ENCODE measurements at places on chromosomes 16 and 17. TPM values are rescaled to one million over a fixed set of nuclear protein-coding genes. Genes with fewer than 3 reads are reported as not detected.
A peak's percentile ranks its signal among the peaks of the same experiment; 100 is the strongest.

Gene SDR42E1
- total RNA-seq: not detected

DNA sequence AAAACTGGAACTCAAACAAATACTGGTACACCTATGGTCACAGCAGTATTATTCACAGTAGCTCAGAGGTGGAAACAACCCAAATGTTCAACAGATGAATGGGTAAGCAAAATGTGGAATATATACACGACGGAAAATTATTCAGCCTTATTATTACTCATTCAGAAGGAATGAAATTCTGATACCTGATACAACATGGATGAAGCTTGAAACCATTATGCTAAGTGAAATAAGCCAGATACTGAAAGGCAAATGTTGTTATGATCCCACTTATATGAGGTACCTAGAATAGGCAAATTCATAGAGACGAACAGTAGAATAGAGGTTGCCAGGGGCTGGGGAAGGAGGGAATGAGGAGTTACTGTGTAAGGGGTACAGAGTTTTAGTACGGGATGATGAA lies 27.1 kb upstream of the MYLK3 start:
- H3K4me1 ChIP-seq: no peaks in the 10 kb centered on the region
- H3K36me3 ChIP-seq: peaks cover 6% of the 10 kb centered on the region
- H3K4me3 ChIP-seq: no peak overlapping the region

- DNase-seq: no peak
- H3K36me3 ChIP-seq: no peaks in the 10 kb centered on the region
- H3K27me3 ChIP-seq: no peaks in the 10 kb centered on the region
- H3K4me1 ChIP-seq: no peaks in the 10 kb centered on the region
Observed at GRCh38 chr16:79605999-79606398, 5.5 kb upstream of the MAF start.

GRCh38 chr17:6231886-6232731 lies 161.9 kb downstream of the WSCD1 start:
- no peak overlapping the region for H3K4me3 ChIP-seq
- H3K27ac ChIP-seq: no peak overlapping the region
- DNase-seq: peak; percentile 57
- no peaks in the 10 kb centered on the region for H3K27me3 ChIP-seq
- H3K36me3 ChIP-seq: no peaks in the 10 kb centered on the region
